ENCODE measurements at places on chromosomes 11 and 22.

GRCh38 chr11:105155679-105156078 is 16.1 kb upstream of the CARD18 start:
- DNase-seq: no peak

DNA sequence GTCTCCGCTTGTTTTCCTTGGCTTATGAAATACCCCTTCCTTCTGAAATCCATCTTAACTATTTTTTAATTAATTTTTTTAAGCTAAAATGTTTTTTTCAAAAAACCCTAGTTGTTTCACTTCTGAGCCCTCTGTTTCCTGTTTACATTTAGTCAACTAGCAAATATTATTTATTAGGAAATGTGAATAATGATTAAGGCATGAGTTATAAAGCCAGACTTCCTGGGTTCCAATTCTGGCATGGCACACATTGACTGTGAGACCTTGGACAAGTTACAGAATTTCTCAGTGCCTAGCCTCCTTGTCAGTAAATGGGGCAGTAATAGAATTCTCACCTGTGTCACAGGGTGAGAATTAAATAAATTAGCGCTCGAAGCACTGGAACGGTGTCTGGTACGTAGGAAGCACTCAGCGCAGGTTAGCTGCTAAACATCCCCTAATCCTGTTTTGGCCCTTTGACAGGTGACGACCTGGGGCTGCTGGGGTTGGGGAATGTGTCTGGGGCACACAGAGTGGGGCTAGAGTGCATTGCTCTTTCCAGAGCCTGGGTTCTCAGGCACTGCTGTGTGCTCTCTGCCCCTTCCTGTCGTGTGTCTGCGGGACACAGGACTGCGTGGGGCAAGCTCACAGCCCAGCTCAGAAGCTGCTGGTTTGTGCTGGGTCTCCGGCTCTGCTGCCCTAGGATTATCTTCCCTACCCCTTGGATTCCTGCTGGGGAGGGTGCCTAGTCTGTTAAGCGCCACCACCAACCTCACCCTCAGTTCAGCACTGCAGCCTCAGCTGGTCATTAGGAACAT is 13.1 kb downstream of the PANX1 start:
- DNase-seq: no peak

DNA sequence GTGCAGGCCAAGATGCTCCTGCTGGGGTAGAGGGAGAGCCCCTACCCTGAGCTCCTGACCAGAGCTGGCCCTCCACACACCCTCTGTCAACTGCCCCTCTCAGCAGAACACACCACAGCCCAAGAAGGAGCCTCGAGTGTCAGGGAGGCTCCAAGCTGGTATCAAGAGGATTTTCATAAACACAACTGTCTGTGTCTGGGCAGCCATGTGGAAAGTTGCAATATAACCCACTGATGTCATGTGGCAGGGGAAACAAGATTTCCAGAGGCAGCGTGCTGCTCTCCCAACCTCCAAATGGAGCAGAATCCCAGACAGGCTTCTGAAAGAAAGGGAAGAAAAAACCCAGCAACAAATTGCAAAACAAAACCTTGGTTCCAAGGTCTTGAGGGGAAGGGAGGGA is 569.9 kb downstream of the BUD13 start:
- no peak for DNase-seq

DNA sequence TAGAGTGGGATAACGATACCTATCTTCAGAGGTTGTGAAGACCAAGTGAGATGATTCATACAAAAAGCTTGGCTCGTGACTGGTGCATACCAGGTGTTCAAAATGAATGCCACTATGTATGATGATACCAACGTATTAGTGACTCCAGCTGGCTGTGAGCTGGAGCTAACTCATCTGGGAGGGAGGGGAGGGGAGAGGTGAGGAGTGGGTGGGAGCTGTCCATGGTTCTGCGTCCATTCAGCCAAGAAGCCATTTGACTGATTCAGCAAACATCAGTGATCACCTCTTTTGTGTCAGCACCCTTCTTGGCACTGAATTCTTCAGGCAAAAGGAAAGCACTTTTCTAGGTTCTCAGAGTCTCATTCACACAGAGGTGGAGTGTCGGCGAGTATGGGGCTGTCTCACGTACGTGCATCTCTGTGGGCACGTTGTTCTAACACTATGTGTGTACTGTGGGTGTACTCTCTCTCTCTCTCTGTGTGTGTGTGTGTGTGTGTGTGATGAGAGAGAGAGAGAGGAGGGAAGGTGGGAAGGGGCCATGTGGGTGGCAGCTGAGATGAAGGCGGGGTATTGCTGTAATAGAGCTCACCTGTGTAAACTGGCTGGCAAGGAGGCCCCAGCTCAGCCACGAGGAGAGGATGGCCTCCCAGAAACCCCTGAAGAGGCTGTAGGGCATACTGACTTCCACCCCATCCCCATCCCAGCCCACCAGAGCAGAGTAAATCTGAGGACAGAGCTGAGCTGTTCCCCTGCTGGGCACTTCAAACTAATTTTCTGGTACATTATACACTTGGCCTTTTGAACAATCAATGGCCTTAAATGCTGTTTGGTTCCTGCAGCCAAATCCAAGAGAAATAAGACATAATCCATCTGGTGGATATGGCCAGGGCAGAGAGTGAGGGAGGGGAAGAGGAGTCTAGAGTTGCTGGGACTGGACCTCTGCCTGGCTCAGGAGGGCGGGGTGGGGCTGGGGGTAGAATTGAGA is 96.1 kb upstream of the THY1 start:
- DNase-seq: no peak
